CD4-positive, alpha-beta memory T cell (primary cell): ENCODE measurements at places on chromosomes 11 and 22.

DNA sequence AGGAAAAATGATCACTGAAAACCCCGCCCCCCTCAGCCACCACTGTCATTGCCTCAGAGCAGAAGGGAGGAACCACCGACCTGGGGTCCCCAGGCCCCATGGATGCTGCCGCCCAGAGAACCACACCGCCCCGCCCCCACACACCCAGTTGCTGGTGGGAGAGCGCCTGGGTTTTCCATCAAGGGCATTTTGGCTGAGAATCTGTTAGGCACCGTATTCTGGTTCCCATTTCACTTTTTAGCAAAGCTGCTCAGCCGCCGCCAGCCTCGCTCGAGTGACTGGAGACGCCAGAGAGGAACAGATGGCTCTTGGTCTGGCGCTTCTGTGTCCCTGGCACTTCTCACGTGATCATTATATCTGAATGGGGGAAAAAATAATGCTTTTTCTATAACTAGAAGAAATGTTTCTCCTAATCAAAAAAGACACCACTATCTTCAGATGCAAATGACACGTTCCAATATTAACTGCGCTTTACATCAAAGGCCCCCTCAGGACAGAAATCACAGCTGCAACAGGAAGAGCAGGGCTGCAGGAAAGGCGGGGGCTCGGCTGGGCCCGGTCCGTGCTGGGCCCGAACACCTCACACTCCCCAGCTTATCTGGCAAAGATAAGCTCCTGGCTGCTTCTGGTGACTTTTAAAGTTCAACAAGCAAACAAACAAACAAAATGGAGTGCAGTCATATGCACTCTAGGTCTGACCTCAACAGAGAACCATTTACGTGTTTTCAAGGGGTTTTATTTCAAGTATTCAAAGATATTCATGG lies 149.8 kb downstream of the MPPED1 start:
- DNase-seq: no peak

DNA sequence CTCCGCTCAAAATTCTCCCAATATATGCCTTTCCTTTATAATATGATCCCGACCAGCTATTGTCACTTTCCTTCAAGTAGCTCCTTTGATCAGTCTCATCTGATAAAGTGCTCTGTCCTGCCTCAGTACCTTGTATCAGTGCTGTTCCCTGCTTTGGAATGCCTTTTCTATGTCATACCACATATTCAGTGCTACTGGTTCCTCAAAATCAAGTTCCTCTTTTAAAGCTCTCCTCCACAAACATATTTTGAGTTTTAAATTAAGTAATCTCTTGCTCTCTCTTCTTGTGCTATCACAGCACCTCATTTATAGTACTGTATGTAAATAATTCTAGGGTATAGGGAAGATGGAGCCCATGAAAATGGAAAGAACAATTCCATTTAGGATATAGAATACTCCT lies 137.1 kb upstream of the CTSC start:
- DNase-seq: no peak

DNA sequence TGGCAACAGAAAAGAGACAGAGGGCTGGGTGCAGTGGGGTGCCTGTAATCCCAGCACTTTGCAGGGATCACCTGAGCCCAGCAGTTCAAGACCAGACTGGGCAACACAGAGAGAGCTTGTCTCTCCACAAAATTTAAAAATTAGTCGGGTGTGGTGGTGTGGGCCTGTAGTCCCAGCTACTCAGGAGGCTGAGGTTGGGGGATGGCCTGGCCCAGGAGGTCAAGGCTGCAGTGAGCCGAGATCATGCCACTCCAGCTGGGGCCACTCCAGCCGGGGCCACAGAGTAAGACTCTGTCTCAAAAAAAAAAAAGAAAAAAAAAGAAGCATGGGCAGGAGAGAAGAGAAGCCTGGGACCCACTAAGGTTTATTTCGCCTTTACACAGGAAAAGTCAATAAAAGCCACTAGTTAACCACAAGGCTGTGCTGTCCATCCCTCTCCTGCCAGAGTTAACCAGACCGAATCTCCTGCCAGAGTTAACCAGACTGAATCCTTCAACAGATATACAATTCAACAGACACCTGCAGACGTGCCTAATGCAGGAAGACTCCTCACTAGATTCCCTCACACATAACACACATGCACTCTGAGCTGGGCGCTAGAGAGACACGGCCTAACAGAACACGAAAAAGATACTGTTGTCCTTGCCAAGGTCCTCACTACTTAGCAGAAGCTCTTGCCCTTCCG lies 29.8 kb downstream of the MICAL3 start:
- no peak for DNase-seq

GRCh38 chr11:68113986-68114385 lies 7.2 kb downstream of the CHKA start:
- DNase-seq: no peak

GRCh38 chr11:71140206-71140919 lies 112.0 kb downstream of the SHANK2 start:
- no peak for DNase-seq

- no peak for DNase-seq
These were observed 33.1 kb upstream of the CBX7 start for GRCh38 chr22:39185601-39186012.

- DNase-seq: no peak
These were observed 389.1 kb downstream of the NXPE2 start for GRCh38 chr11:115067471-115067870.

DNA sequence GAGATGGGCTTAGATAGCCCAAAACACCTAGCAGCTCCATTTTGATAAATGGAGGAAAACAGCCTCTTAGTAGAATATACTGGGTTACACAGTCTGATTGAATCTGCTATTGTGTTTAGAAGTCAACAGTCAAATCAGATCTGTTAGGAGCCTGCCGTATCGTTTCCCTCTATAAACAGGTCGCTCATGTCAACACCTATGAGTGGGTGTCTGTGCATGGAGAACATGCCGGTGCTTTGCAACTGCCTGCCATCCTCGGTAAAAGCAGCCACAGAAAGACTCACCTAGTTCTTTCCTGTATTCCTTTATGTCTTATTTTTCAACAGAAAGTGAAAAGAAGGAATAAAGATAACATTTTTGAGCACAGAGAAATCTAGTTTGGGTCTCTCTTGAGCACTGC lies 99.4 kb downstream of the ETS1 start:
- no peak for DNase-seq

DNA sequence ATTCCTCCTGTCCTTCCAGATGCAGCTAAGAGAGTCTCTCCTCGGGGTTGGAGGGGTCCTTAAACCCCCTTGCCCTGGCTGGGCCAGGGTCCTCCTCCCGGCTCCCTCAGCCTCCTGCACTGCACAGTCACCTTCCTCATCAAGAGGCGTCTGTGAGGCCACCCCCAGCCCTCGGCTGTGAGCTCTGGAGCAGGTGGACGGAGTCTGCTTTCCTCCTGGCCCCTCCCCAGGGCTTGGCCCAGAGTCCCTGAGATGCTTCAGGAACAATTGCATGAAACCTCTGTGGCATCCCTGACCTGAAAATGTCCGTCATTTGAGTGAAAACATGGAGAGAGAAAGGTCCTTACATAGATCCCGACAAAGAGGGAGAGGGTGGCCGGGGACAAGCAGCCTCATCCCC lies 6.7 kb upstream of the FGF3 start:
- no peak for DNase-seq

DNA sequence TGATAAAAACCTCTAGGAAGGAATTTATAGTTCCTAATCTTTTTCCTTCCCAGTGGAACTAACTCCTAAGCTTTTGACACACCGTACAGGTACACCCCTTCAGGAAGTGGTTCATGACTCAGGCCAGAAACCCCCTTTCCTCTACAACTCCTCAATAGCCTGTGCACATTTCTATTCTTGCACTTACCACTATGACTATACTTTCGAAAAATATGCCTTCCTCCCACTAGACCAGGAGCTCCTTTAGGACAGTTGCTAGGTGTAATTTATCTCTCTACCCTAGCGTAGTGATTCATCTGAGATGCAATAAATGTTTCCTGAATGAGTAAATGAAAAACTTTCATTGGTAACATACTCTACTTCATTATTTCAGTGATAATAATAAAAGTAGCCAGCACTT lies 14.5 kb downstream of the MAP6 start:
- DNase-seq: no peak

- no peak for DNase-seq
These were observed 17.5 kb downstream of the CDC45 start for GRCh38 chr22:19497245-19497644.

- DNase-seq: no peak
These were observed 118.1 kb downstream of the ATM start for GRCh38 chr11:108340973-108341372.

- DNase-seq: no peak
These were observed 59.0 kb upstream of the TBCEL start for GRCh38 chr11:120964857-120965256.

GRCh38 chr11:88102598-88102934 lies 72.7 kb downstream of the RAB38 start:
- DNase-seq: no peak
